Bronchial epithelial cell (primary cell): ENCODE measurements at places on chromosomes 12 and 14. TPM values are rescaled to one million over a fixed set of nuclear protein-coding genes. Genes with fewer than 3 reads are reported as not detected.

DNA sequence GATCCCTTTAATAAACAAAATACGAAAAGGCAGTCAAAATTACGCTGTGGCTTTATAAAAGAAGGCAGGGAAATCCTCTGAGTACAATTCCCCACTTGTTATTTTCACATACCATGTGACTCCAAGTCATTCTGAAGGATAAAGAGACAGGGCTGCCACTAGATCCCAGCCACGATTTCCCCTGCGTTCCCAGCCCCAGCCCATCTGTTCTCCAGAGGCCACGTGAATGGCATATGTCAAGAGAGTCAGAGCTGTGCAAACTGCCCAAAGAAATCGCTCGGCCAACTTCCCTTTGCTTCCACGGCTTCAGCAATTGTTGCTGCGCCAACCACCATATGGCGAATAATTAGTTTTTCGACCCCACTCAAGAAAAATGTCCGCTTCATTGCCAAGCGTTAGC, 161.3 kb downstream of the C12orf42 start:
- no peak for DNase-seq

GRCh38 chr14:103723748-103724081, 8.1 kb downstream of the ZFYVE21 start:
- no peak for DNase-seq

DNA sequence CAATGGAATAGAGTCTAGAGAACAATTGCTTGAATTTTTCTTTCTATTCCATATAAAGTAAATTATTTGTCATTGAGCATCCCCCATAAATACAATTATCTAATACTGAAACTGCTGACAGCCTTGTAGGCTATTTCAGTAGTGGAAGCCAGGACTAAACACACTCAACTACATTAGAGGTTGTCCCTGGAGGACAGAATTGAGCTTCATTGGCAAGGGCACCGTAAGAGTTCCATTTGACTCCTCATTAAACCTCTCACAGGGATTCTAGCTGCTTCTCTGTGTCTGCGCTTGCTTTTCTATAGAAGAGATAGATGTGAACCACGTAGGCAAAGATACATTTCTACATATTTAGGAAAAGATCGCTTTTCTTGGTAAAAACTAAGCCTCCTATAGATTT, 3.5 kb upstream of the PTPRO start:
- DNase-seq = no peak

GRCh38 chr12:106080791-106081170, 58.0 kb downstream of the NUAK1 start:
- DNase-seq = no peak

GRCh38 chr12:11756523-11756922, 107.0 kb downstream of the ETV6 start:
- no peak for DNase-seq

DNA sequence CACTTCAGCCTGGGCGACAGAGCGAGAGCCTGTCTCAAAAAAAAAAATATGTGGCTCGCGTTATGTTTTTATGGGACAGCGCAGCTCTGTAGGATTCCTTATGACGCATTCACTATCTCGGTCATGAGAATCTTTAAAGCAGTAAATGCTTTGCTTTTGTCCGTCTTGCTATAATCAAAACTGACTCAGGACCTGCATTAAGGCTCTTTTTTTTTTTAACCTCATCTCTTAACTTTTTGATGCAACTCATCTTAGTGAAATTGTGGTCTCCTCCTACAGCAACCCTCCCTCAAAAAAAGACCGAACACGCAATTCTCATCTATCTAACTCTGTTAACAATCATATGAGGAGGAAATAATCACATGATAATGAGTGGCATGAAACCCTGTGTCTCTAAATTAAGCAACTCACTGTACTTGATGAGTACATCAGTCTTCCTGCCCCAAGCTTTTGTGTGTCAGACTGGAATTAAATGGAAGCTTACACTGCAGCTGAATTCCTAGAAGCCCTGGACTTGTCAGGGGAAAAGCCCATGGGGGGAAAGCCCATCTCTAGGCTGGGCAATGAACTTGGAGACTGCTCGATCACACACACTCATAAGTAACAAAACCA, 4.3 kb downstream of the P2RX4 start:
- DNase-seq = peak; percentile 70

DNA sequence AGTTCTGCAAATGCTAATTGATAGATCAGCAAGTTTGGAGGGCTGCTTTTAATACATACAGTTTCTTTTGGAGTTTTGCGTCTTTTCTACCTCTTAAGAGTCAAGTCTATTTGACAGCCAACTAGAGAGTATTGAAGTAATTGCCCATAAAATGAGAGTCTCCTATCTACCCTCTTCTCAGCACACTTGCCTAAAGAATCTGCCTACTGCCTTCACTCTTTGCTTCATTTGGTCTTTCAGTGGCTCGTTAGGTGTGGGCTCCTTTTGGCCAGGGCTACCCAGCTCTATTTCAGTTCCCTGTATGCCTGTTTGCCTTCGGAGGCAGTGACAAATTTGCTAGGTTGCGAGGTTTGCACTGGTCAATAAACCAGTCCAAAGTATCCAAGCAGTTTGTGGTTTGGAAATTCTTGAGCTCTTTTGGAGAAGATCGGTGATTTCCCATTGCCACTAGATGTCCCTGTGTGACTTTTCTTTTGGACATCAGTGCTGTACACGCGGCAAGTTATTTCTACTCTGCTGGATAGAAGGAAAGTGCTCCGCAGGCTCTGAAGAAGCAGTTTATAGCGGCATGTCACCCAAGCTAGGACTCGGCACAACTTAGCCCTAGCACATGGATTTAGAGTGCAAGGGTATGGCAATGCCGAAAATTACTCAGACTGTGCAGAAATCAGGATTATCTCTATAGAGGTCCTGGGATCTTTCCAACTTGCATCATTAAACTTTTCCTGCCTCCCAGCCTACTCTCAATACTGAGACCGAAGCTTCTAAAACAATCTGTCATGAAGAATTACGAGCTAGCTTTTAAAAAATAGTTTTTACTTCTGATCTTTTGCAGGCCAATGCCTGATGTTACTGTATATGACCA, 38.6 kb downstream of the MGST1 start:
- DNase-seq = peak; percentile 64

DNA sequence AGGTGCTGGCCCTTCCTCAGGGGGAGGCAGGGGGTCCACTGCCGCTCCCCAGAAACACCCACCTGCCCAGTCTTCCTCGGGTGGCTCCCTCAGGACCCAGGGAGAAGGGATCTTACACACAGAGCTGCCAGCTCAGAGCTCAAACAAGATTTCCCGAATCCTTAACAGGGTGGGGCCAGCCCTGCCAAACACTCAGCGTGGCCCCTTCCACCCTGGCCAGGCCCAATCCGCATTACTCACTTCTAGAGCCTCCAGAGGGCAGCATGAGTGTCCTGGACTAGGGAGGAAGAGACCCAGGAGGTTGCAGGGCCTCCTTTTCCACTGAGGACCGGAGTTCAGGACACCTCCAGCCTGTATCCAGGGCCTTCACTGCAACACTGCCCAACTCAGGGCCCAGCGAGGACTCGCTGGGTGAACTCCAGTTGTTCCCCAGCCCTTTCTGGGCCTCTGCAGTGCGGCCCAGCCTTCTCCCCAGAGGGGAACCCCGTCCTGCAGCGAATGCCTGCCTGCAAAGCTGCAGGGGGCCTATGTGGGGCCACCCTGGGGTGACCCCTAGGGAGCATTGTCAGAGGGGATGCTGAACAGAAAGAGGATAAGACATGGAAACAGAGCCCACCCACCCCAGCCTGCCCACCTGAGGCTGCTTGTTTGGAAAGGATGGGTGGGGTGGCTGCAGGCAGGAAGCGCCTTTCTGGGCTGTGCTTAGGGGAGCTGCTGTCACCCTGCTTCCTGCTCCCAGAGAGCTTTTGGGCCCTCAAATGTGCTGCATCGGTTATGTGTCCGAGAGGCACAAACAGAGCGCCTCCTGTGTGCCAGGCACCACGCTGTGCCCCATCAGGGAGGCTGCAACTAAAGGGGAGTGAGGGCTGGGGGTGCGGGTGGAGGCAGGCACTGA, 43.8 kb downstream of the CCNK start:
- DNase-seq = peak; percentile 48

DNA sequence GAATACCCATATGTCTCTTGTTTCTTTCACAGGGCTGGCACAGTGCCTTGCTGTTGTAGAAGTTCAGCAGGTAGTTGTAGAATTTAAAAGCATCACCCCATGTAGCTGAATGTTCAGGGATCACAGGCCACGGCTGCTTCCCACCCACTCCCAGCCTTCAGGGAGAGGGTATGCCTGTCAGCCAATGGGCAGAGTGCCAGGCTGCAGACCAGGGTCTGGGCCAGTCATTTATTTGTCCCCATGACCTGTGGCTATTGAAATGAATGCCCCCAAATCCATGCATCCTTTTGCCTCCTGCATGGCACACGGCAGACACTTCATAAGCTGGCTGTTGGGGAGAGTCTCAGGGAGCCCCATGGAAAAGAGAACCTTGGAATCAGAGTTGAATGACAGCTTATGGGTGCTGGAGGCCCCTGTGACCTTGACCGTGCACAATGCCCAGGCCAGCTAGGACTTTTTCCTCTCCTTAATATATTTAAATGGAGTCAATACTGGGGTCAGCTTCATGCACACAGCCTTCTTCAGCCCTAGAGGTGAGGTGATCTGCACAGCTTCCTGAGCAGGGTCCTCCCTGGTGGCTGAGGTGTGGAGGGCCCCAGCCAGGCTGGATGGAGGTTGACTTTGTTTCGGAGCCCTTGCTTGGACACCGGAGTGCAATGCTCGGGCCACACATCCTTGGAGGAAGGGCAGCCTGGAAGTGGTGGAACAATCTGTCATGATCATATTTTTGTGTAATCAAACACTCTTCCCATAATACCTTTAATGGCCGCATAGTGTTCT, 45.3 kb downstream of the PRMT8 start:
- no peak for DNase-seq

- no peak for DNase-seq
Observed at GRCh38 chr12:31726575-31726974, 2.2 kb downstream of the AMN1 start.

DNA sequence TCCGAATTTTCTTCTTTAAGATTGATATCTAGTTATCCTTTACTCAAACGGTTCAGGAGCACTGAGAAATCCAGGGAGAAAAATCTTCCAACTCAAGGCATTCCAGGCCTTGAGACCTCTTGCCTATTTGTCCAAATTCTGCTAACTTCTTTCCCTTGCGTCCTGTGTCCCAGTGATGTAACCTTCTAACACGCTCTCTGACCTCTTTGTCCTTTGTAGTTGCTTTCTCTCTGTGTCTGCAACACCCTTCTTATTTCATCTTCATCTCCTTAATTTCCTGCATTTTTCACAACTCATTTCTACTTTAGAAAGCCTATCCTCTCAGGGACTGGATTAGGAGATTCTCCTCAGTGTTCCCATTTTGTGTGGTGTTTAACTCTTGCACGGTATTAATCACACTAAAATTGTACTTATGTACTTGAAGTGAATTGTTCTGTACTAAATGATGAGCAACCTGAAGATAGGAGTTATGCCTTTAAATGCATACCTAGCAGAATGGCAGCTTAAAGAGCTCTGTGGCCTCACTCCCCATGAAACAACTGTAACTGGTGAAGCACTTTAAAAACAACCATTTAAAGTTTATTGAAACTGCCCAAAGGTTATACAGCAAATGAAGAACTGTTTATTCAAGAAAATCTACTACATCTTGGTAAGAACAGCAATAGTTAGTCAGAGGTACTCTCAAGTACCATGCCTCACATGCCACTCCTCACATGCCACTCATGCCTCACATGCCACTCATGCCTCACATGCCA, 7.4 kb upstream of the SNAPC1 start:
- peak; percentile 29 for DNase-seq

DNA sequence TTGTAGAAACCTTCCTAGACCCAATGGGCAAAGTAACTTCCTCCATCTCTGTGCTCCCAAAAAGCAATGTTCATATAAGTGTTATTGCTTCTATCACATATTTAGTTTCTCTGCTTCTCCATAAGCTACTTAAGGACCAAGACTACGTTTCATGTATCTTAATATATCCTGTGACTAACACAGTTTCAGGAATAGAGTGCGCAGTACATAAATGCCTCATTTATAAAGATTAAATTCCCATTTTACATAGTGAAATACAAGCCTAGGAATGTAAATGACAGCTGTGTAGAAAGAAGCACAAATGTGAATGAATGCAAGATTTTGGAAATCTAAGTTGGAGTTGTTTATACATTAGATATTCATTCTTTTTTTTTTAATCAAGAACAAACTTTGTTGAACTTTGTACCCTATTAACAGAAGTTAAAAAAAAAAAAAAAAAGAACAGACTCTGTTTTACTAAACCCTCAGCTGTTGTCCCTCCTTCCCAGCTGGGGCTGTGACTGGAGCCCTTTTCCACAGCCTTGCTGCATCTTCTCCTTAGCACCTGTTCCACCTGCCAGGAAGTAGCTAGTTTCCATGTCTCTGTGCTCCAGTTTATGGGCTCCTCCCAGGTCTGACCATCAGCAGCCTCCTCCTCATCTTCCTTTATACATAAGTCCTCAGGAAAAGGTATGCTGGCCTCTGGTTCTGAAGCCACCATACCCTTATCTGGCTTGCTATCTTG, 7.0 kb upstream of the METTL17 start:
- no peak for DNase-seq

DNA sequence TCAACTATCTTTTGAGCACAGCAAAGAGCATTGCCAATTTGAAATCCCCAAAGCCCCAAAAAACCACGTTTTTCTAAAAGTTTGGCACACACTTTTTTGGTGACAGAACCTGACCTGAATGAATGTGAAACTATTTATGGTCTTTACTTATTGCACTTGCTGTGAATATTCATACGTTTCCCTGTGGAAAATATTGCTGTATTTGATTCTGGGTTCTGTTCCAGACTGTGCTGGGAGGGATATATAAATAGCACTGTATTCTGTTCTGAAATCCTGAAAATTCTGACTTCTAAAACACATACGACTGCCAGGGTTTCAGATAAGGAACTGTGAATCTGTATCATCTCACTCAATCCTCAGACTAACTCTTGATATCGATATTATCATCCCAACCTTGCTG, 35.1 kb downstream of the NR1H4 start:
- no peak for DNase-seq

DNA sequence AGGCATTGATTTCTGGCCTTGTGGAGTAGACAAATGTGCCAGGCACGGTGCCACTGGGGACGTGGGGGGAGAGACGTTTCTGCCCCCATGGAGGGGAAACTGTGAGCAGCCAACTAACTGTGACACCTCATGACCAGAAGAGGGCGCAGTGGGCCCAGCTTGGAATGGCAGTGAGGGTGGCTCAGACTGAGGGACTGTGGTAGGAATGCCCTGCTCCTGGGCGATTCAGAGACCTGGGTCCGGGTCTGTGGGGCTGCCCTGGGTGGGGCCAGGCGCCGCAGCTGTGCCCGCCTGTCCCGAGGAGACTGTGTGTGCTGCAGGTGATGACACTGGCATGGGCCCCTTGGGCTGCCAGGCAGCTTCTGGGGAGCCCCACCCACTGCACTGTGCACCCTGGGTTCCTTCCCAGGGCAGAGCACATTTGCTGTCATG, 60.6 kb downstream of the SLC25A47 start:
- no peak for DNase-seq

The SLC5A8 gene
- total RNA-seq = under 0.01 TPM in 1 of 2 replicates, not detected in the other

The RND1 gene
- total RNA-seq = 2.9 and 4.5 TPM in 2 replicates
